Non-pigmented ciliary epithelial cell (primary cell): ENCODE measurements at places on chromosomes 2 and 18.

DNA sequence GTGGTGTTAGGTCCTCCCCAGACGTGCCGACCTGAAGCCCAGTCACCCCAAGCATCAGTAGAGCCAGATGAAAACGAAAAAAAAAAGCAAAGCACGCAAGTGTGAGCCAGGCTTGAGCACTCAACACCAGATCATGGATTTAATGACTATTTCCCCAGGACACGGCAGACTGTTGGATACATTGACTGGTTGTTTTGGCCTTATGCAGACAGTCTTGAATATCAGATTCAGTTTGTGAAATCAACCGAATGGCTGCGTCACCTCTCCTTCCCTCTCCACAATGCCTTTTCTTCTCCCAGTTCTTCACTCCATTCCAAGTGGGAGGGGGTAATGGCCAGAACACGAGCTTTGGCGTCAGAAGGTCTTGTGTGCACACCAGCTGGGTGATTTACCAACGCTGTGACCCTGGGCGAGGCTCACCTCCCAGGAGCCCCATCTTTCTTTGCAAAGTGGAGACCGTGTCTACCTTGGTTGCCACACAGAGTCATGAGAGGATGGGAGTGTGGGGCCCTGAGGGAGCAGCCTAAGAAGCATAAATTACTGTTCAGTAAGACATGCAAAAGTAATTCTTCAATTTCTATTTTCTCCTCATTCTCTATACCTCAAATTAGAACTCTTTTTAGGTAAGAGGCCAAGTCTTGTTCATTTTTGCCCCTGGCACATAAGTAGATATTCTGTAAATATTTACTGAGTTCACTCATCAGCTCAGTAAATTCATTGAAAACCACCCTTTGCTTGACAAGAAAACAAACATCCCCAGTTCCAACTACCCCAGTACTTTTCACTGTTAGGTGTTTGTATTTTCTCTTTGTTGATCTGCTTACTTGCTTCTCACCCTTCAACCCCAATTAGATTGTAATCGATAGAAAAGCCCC lies 181.1 kb upstream of the COPS8 start:
- DNase-seq = no peak

- DNase-seq = no peak
These were observed 205.4 kb downstream of the PPP1R1C start for GRCh38 chr2:182191061-182191460.

- no peak for DNase-seq
These were observed 135.7 kb downstream of the INHBB start for GRCh38 chr2:120481446-120482194.

DNA sequence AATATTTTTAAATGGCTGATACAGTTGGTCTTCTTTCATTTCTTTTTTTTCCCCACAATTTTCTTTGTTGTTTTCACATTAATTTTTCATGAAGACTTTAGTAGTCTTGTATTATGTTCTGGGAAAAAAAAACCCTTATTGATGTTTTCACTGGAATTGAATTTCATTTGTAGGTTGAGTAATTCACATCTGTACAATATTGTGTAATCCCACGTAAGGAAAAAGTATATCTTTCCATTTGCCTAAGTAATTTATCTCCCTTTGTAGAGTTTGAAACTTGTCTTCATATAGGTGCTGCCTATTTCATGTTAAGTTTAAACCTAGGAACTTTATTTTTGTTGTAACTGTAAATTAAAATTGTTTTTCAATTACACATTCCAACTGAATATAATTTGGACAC lies 2.0 kb downstream of the DNAJC27 start:
- no peak for DNase-seq

DNA sequence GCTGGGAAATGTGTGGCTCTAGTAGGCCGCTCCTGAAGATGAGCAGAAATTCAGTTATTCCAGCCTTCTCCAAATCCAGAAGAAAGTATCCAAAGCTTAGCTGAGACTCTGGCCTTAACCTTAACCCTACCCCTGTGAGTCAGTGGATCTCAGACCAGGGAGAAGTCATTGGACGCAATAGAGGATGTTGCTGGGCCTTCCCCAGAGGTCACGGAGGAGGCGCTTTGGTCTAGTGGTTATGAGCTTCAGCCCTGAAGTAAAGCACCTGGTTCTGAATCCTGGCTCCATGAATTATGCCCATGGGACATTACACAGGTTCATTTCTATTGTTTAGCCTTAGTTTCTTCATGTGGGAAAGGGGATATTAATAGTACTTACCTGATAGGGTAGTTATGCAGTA lies 24.0 kb downstream of the PKDCC start:
- no peak for DNase-seq
